ENCODE measurements at places on chromosomes 16 and 17.

DNA sequence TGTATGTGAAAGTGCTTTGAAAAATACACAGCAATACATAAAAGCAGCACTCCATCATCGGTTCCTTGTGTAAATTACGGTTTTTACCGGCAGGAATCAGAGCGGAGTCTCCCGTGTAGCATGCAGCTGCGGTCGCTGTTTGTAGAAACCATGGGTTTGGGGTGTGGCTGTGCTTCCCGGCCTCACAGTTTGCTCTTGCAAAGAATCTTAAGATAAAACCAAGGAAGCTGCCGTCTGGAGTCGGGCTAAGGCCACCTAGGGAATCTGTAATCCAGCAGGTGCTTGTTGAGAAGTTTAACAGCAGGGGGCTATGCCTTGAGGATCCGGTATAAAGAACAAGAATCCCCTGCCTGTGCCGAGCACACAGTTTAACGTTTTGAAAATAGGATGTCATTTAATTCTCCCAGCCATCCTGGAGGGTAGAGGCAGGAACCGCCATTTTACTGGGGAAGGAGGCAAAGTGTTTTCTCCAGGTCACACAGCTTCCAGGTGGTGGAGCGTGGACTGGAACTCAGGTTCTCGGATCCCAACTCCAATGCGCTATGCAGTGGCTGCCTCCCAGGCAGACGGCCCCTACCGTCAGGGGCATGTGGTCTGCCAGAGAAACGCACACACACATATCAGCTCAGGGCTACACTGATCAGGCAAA lies 6.0 kb upstream of the TLCD3A start:
- peak; percentile 35 for DNase-seq

DNA sequence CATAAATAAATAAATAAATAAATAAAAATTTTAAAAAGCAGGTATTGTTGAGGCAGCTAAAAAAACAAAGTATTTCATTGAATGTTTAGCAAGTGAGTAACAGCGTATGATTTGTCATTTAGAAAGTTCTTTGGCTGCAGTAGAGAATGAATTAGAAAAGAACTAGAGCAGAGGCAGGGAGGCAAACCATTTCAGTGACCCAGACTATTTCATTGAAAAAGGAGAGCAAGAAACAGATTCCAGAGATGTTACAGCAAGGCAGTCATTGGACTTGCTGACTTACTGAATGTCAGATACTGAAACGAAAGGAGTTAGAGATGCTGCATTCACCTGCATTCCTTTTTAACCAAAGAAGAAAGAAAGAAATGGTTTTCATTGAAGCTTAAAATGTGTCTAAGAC lies 105.5 kb upstream of the HLF start:
- no peak for DNase-seq

DNA sequence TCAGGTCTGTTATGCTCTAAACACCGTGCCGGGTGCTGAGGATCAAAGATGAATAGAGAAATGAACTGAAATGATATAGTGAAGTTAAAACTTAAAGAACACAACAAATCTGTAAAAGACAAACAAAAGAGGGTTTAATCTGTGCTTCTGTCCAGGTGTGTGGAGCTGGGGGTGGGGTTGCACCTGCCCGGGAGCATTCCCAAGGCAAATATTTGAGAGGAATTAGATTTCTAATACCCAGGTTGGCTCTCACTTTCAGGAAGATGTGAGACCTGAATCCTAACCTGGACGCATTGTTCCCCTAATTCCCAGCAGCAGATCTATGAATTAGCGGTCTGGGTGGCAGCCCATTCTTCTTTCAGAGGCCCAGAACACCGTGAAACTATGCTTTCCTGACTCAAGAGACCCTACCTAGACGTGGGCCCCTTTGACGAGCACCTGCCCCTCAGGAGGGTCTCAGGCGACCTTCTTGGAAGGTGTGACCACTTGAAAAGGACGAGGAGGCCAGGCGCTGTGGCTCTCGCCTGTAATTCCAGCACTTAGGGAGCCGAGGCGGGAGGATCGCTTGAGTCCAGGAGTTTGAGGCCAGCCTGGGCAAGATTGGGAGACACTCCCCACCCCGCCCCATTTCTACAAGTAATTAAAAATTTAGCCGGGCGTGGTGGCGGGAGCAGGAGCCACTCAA lies 677 bp upstream of the RANGRF start:
- no peak for DNase-seq

- DNase-seq, result no peak
These were observed 354.6 kb upstream of the CDH11 start for GRCh38 chr16:65476448-65476955.

DNA sequence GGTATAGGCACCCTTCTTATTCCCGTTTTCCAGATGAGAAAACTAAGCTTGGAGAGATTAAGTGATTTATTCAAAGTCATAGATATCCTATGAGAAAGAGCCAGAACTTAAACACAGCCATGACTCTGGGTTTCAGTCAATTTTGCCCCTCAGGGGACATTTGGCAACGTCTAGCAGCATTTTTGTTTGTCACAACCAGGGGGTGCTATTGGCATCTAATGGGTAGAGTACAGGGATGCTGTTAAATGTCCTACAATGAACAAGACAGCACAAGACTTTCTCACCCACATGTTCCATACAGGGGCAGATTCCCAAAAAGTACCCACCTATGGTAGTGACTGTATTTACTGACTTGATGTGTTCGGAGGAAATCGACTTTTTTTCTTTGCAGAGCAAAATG lies 4.8 kb upstream of the SHISA9 start:
- peak; percentile 36 for DNase-seq

Data from tongue (tissue), 3 donors.